ENCODE measurements at places on chromosomes 6 and 20. TPM values are rescaled to one million over a fixed set of nuclear protein-coding genes. Genes with fewer than 3 reads are reported as not detected.

MACROD2 gene
- total RNA-seq = 0.55 TPM

GCNT2 gene
- total RNA-seq = not detected

EYS gene
- 0.28 TPM for total RNA-seq

SLC32A1 gene
- not detected for total RNA-seq

ETV7 gene
- 0.85 TPM for total RNA-seq

PNPLA1 gene
- under 0.01 TPM for total RNA-seq

CYP24A1 gene
- 0.28 TPM for total RNA-seq

LAMA5 gene
- total RNA-seq = 18.0 TPM

AKAP7 gene
- 6.3 TPM for total RNA-seq

WFDC6 gene
- total RNA-seq = not detected

LIN28B gene
- total RNA-seq = not detected

PXDC1 gene
- total RNA-seq = 40.7 TPM

PEX7 gene
- 7.3 TPM for total RNA-seq

TFAP2D gene
- not detected for total RNA-seq

GNMT gene
- not detected for total RNA-seq

CNBD2 gene
- total RNA-seq = 1.6 TPM

MYBL2 gene
- 0.71 TPM for total RNA-seq

VGLL2 gene
- total RNA-seq = not detected

C4B gene
- 9.3 TPM for total RNA-seq

B4GALT5 gene
- 22.5 TPM for total RNA-seq

SRSF6 gene
- total RNA-seq = 33.0 TPM

PSMF1 gene
- 14.8 TPM for total RNA-seq

CCR6 gene
- not detected for total RNA-seq

SYTL3 gene
- 4.2 TPM for total RNA-seq

SLC17A1 gene
- not detected for total RNA-seq

E2F3 gene
- 3.1 TPM for total RNA-seq

IPCEF1 gene
- 0.43 TPM for total RNA-seq

LGSN gene
- total RNA-seq = under 0.01 TPM

SNAP25 gene
- total RNA-seq = 3.7 TPM

DACT2 gene
- total RNA-seq = 0.85 TPM

ADAM33 gene
- 44.4 TPM for total RNA-seq

KCNK16 gene
- total RNA-seq = not detected

LYRM4 gene
- total RNA-seq = 20.7 TPM

PNISR gene
- total RNA-seq = 54.6 TPM

All from smooth muscle cell of bladder (primary cell).